ENCODE measurements at places on chromosomes 2 and 18. TPM values are rescaled to one million over a fixed set of nuclear protein-coding genes. Genes with fewer than 3 reads are reported as not detected.

The CHRNA1 gene
- total RNA-seq: not detected

The GYPC gene
- total RNA-seq: 130 TPM

The LINC00305 gene
- total RNA-seq: not detected

The GRHL1 gene
- 1.5 TPM for total RNA-seq

The C2orf66 gene
- 0.42 TPM for total RNA-seq

The BCL2 gene
- 95.9 TPM for total RNA-seq

The DLX1 gene
- total RNA-seq: not detected

The HOXD10 gene
- not detected for total RNA-seq

The ZSWIM2 gene
- total RNA-seq: not detected

DNA sequence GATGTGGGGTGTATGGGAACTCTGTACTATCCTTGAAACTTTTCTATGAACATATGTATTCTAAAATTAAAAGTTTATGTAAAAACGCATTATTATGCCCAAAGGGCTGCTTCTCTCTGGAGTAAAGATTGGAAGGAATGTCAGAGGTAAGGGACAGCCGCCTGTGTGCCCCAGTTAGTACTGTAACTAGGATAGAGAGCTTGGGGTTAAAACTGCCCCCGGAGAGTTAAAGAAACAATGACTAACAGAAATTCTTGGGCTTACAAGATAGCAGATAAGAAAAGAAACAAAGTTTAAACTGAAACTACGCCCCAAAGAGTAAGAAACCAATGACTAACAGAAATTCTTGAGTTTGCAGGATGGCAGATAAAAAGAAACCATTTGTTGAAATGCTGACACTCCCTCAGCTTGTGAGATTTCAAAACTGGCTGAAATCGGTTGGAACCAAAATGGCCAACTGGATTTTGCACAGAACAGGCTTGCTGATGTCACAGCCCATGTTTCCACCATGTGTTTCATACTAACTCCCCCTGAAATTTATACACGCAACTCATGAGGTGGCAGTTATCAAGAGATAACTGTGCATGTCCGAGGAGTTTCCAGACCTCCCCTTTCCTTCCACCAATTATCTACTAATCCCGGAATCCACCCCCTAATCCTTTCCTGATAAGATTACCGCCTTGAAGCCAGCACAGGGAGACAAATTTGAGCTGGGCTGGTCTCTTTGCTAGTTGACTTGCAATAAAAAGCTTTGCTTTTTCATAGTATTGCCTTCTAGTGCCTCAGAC is 8.7 kb upstream of the TXNDC2 start:
- no peak overlapping the region for H3K27ac ChIP-seq
- DNase-seq: no peak
- peaks cover 5% of the 10 kb centered on the region for H3K27me3 ChIP-seq
- H3K36me3 ChIP-seq: no peaks in the 10 kb centered on the region
- H3K4me3 ChIP-seq: no peak overlapping the region

- no peak overlapping the region for H3K27ac ChIP-seq
- H3K4me3 ChIP-seq: no peak overlapping the region
- H3K27me3 ChIP-seq: peaks cover 2% of the 10 kb centered on the region
- H3K4me1 ChIP-seq: peaks cover 10% of the 10 kb centered on the region
- no peak for DNase-seq
- peaks cover 2% of the 10 kb centered on the region for H3K36me3 ChIP-seq
Measured at GRCh38 chr2:64263315-64263714, 119.1 kb upstream of the PELI1 start.

- H3K4me1 ChIP-seq: no peaks in the 10 kb centered on the region
- no peaks in the 10 kb centered on the region for H3K36me3 ChIP-seq
- no peak overlapping the region for H3K27ac ChIP-seq
- H3K27me3 ChIP-seq: peaks cover 49% of the 10 kb centered on the region
- H3K4me3 ChIP-seq: peak overlapping the region; percentile 62
Measured at GRCh38 chr2:58428096-58429013, 187.2 kb upstream of the FANCL start.

DNA sequence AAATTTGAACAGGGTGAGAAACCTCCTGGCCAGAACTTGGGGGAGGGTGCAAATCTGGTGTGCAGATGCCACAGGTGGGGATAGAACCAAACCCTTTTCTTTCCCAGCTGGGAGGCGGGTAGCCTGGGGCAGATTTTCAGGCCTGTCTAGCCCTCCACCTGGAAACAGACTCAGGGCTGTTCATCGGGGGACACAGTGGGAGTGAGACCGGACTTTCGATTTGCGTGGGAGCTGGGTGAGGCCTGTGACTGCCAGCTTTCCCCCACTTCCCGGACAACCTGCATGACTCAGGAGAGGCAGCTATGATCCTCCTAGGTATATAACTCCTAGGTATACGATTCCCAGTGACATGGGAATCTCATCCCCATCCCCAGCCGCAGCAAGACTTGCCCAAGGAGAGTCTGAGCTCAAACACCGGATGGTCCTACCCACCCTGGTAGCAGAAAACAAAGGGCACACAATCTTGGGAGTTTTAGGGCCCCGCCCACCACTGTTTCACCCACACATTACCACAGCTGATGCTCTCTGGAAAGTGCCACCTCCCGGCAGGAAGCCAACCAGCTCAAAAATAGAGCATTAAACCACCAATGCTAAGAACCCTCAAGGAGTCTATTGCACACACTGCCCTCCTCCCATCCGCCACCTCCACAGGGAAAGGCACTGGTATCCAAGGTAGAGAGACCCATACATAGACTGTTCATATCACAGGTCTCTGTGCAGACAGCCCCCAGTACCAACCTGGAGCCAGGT is 92.5 kb downstream of the BARD1 start:
- H3K4me3 ChIP-seq: no peak overlapping the region
- H3K36me3 ChIP-seq: peaks cover 30% of the 10 kb centered on the region
- H3K4me1 ChIP-seq: no peaks in the 10 kb centered on the region
- no peak for DNase-seq
- no peaks in the 10 kb centered on the region for H3K27me3 ChIP-seq
- no peak overlapping the region for H3K27ac ChIP-seq

- no peaks in the 10 kb centered on the region for H3K36me3 ChIP-seq
- H3K27me3 ChIP-seq: peaks cover 8% of the 10 kb centered on the region
- no peaks in the 10 kb centered on the region for H3K4me1 ChIP-seq
- DNase-seq: no peak
- no peak overlapping the region for H3K4me3 ChIP-seq
Measured at GRCh38 chr2:215461836-215462532, 26.1 kb upstream of the FN1 start.

DNA sequence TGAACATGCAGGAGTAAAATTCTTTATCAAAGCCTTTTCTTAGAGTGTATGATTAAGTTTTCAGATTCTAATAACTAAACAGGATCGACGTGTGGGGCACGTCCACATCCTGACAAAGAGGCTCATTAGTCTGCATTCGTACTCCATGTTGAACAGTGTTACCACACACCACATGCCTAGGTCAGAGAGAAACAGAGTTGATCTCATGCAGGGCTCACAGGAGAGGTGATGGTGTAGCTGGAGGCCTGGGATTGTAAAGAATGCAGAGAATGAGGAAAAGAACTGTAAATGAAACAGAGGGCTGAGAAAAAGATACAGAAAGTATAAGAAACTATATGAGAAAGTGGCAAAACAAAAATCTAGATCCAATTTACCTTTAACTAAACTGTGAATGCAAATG is 632.5 kb downstream of the BCL11A start:
- H3K4me1 ChIP-seq: no peaks in the 10 kb centered on the region
- no peak for DNase-seq
- H3K4me3 ChIP-seq: no peak overlapping the region
- H3K27me3 ChIP-seq: no peaks in the 10 kb centered on the region

DNA sequence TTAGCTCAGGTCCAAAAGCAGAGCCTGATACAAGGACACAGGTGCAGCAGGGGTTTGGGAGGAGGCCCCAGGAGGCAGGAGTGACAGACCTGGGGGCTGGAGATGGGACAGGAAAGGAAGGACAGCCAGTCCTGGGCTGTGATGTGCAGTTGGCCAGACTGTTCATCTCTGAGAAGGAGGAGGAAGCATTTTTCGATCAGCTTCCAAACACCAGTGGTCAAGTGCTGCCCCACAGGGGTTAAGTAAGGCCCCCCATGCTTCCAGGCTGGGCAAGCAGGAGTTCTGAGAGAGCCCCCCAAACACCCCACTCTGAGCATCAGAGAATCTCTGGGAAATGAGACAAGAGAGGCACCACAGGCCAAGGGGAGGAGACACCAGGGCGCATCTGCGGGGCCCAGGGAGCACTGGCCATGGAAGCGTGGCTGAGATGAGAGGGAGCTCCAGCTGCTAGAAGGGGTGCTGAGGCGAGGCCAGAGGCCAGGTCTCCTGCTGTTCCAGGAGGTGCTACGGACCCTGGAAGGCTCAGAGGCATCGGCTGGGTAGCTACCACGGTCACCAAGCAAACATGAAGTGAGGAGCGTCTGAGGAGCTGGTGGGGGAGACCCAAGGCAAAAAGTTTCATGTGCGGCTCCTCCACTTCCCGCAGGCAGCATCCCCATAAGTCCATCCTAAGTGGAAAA is 5.6 kb upstream of the HDAC4 start:
- no peak overlapping the region for H3K4me3 ChIP-seq
- DNase-seq: no peak
- H3K27ac ChIP-seq: no peak overlapping the region
- peaks cover 6% of the 10 kb centered on the region for H3K4me1 ChIP-seq
- peaks cover 28% of the 10 kb centered on the region for H3K27me3 ChIP-seq

DNA sequence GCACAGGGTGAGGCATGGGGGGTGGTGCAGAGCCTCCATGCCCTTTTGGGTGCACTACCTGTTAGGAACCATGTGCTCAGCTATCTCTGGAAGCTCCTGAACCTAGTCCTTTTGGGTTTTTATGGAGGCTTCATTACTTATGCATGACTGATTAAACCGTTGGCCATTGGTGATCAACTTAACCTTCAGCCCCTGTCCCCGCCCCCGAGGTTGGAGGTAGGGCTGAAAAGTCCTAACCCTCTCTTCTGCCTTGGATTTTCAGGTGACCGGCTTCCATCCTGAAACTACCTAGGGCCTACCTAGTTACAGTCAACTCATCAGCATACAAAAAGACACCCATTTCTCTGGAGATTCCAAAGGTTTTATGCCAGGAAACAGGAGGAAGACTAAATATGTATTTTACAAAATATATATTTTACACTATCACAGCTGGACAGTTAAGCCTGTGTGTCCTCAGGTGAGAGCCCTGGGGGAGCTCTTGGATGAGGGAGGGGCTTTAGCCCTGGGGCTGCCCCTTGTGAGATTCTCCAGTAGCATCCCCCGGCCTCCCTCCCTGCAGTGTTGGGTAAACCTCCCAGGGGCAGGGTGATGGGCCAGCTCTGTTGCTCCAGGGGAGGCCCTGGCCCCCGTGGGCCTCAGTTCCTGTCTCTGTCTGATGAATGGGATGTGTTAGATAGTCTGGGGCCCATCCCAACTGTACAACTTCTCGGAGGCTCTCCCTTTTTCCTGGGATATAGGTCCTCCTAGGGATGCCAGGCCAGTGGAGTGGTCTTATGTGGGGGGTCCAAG is 24.1 kb downstream of the GLI2 start:
- DNase-seq: no peak
- H3K27me3 ChIP-seq: peaks cover 5% of the 10 kb centered on the region
- no peaks in the 10 kb centered on the region for H3K36me3 ChIP-seq
- no peak overlapping the region for H3K4me3 ChIP-seq
- H3K27ac ChIP-seq: no peak overlapping the region

GRCh38 chr2:120094795-120095194 is 81.9 kb downstream of the EPB41L5 start:
- H3K27ac ChIP-seq: no peak overlapping the region
- no peak overlapping the region for H3K4me3 ChIP-seq

- no peak for DNase-seq
- H3K27ac ChIP-seq: no peak overlapping the region
- no peaks in the 10 kb centered on the region for H3K4me1 ChIP-seq
- peaks cover 15% of the 10 kb centered on the region for H3K27me3 ChIP-seq
- H3K36me3 ChIP-seq: no peaks in the 10 kb centered on the region
Measured at GRCh38 chr2:219661197-219661954, 33.9 kb downstream of the SLC4A3 start.

- H3K27me3 ChIP-seq: no peaks in the 10 kb centered on the region
- H3K27ac ChIP-seq: no peak overlapping the region
- no peak overlapping the region for H3K4me3 ChIP-seq
- no peaks in the 10 kb centered on the region for H3K36me3 ChIP-seq
Measured at GRCh38 chr2:132789066-132789465, 119.1 kb upstream of the LYPD1 start.

DNA sequence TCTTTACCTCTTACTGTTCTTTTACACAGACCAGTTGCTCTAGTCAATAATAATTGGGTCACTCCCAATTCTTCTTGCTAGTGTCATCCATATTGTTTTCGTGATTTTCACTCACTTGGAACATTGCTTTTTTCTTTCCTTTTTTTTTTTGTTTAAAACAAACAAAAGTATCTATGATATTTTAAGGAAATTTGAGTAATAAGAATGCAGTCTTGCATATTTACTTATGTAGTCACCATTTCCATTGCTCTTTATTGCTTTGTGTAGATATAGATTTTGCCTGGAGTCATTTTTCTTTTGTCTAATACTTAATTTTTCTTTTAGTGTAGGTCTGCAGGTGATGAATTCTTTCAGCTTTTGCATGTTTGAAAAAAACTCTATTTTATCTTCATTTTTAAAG is 71.9 kb downstream of the WDR7 start:
- H3K36me3 ChIP-seq: peaks cover 28% of the 10 kb centered on the region
- DNase-seq: no peak
- peaks cover 21% of the 10 kb centered on the region for H3K4me1 ChIP-seq
- no peaks in the 10 kb centered on the region for H3K27me3 ChIP-seq
- H3K4me3 ChIP-seq: no peak overlapping the region
- no peak overlapping the region for H3K27ac ChIP-seq

- H3K27ac ChIP-seq: no peak overlapping the region
- DNase-seq: no peak
- no peak overlapping the region for H3K4me3 ChIP-seq
- H3K27me3 ChIP-seq: peaks cover 31% of the 10 kb centered on the region
- H3K4me1 ChIP-seq: no peaks in the 10 kb centered on the region
Measured at GRCh38 chr2:12915787-12916186, 199.1 kb downstream of the TRIB2 start.

GRCh38 chr2:148998831-148999200 is 39.7 kb upstream of the LYPD6B start:
- H3K27me3 ChIP-seq: no peaks in the 10 kb centered on the region
- no peak for DNase-seq
- H3K4me3 ChIP-seq: no peak overlapping the region

All from activated T-helper 1 cell treated with anti-CD3 and anti-CD28 coated beads, Interleukin-12 subunit alpha, Interleukin-12 subunit beta, Interleukin-2, Interleukin-4 antibody, amounts not matched to agents 30 ng/mL and 10 ng/mL and 1 ng/mL, durations not matched to agents 14 hours and 24 hours and 36 hours (primary cell).